ENCODE measurements at places on chromosomes 3 and 15.

GRCh38 chr15:34336231-34336990 lies 1.2 kb downstream of the SLC12A6 start:
- no peak for DNase-seq

DNA sequence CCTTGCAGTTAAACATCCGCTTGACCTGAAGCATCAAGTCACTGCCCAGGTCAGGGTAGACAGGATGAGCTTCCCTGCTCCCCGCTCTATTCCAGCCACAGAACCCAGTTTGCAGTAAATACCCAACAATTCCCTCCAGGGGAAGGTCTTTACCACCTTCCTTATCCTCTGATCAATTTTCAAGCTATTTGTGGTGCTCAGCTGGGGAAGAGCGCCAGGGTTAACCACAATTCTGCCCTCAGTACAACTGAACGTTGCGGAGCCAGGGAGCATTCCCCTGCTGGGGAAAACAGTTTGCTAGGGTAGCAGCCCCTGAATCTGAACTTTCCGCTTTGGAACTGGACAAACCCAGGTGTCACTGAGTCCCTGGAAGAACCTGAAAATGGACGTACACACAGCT lies 28.5 kb downstream of the RBPMS2 start:
- no peak for DNase-seq

- no peak for DNase-seq
These were observed 51.9 kb downstream of the EPHB1 start for GRCh38 chr3:134846911-134847317.

GRCh38 chr3:150309257-150309542 lies 98.9 kb upstream of the TSC22D2 start:
- DNase-seq: no peak

- DNase-seq: no peak
These were observed 34.9 kb downstream of the MECOM start for GRCh38 chr3:169628567-169628966.
